Uterus (tissue), 4 donors: ENCODE measurements at places on chromosomes 3 and 15. TPM values are rescaled to one million over a fixed set of nuclear protein-coding genes. Genes with fewer than 3 reads are reported as not detected.

The KCNH8 gene
- total RNA-seq = not detected

DNA sequence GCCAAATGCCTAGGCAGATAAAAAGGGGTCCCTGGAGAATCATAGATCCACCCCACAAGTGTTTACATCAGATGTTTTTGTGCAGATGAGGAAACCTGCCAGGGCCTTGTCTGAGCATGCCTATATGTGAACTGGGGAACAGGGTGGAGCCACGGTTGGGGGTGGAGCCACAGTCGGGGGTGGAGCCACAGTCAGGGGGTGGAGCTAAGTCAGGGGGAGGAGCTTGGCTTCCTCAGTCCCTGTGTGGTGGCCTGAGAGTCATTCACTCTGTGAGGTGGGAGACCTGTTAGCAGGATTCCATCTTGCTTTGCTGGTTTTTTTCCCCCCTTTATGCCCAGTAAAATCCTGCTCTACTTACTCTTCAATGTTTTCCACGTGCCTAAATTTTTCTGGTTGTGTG lies 57.8 kb upstream of the TGFBR2 start:
- H3K27ac ChIP-seq = no peak overlapping the region
- no peak for DNase-seq

The RBPMS2 gene
- 4.9 TPM for total RNA-seq

The PARP15 gene
- total RNA-seq = 2.3 TPM

- H3K4me3 ChIP-seq = no peak overlapping the region
- H3K4me1 ChIP-seq = no peaks in the 10 kb centered on the region
- no peaks in the 10 kb centered on the region for H3K36me3 ChIP-seq
- H3K27me3 ChIP-seq = no peaks in the 10 kb centered on the region
- DNase-seq = no peak
Measured at GRCh38 chr15:29840926-29841325, 18.7 kb upstream of the TJP1 start.

GRCh38 chr3:157093096-157093495 lies 66.9 kb downstream of the CCNL1 start:
- H3K27me3 ChIP-seq = no peaks in the 10 kb centered on the region
- no peak overlapping the region for H3K27ac ChIP-seq
- H3K4me1 ChIP-seq = peaks cover 12% of the 10 kb centered on the region
- no peak for DNase-seq
- H3K4me3 ChIP-seq = no peak overlapping the region
- H3K36me3 ChIP-seq = no peaks in the 10 kb centered on the region

The PLCB2 gene
- 19.0 TPM for total RNA-seq

GRCh38 chr3:141389703-141390102 lies 21.4 kb downstream of the ZBTB38 start:
- no peak overlapping the region for H3K27ac ChIP-seq
- H3K27me3 ChIP-seq = no peaks in the 10 kb centered on the region
- H3K36me3 ChIP-seq = no peaks in the 10 kb centered on the region
- DNase-seq = no peak
- no peaks in the 10 kb centered on the region for H3K4me1 ChIP-seq
- no peak overlapping the region for H3K4me3 ChIP-seq

DNA sequence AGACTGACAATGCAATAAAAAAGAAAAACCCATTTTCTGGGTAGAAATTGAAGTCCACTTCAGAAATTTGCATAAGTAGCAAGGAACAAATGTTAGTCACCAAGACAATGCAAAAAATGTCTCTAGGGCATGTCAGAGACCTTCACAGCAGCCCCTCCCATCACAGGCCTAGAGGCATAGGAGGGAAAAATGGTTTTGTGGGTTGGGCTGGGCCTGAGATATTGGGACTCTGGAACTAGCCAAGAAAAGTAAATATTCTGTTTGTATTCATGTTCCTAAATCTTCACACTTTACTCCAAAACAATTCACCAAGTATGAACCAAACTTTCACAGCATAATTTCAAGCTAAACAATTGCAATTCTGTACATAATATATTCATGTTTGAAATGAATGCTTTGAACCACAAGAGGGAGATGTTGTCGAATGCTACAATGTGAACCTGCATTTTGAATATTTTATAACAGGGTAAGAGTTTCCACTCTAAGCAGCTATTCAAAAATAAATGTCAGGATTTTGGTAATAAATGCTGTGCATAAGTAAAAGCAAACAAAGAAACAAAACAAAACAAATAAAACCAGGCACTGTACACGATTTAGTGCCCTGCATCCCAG lies 429.2 kb downstream of the OTOL1 start:
- no peak for DNase-seq
- H3K27ac ChIP-seq = no peak overlapping the region
- H3K27me3 ChIP-seq = no peaks in the 10 kb centered on the region
- H3K4me3 ChIP-seq = no peak overlapping the region
- no peaks in the 10 kb centered on the region for H3K4me1 ChIP-seq
- no peaks in the 10 kb centered on the region for H3K36me3 ChIP-seq

- no peaks in the 10 kb centered on the region for H3K4me1 ChIP-seq
- H3K27me3 ChIP-seq = no peaks in the 10 kb centered on the region
- DNase-seq = peak; percentile 14
- no peak overlapping the region for H3K4me3 ChIP-seq
- no peaks in the 10 kb centered on the region for H3K36me3 ChIP-seq
- H3K27ac ChIP-seq = no peak overlapping the region
Measured at GRCh38 chr3:14510838-14511622, 29.1 kb downstream of the GRIP2 start.

DNA sequence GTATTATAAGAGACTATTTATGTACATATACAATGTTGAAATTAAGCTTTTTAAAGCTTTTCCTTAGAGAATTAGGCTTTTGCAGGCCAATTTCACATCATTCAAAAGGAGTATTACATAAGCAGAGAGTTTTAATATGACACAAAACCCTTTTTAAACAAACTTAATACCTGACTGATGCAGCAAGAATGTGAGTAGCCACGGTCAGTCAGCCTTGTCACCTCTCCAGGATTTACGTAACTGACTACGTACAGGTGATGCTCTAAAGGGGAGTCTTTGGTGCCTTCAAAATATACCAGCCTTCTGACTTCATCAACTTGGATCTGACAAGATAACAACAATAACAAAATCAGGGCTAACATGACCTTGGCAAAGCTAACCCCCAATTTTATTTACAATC lies 44.2 kb upstream of the IGDCC4 start:
- H3K27ac ChIP-seq = no peak overlapping the region
- no peak for DNase-seq
- H3K4me1 ChIP-seq = no peaks in the 10 kb centered on the region

GRCh38 chr15:66252685-66253417 lies 699 bp downstream of the MEGF11 start:
- peak overlapping the region; percentile 46 for H3K4me3 ChIP-seq
- peak; percentile 22 for DNase-seq
- no peaks in the 10 kb centered on the region for H3K36me3 ChIP-seq
- H3K27me3 ChIP-seq = peaks cover 41% of the 10 kb centered on the region
- H3K27ac ChIP-seq = no peak overlapping the region
- H3K4me1 ChIP-seq = no peaks in the 10 kb centered on the region

DNA sequence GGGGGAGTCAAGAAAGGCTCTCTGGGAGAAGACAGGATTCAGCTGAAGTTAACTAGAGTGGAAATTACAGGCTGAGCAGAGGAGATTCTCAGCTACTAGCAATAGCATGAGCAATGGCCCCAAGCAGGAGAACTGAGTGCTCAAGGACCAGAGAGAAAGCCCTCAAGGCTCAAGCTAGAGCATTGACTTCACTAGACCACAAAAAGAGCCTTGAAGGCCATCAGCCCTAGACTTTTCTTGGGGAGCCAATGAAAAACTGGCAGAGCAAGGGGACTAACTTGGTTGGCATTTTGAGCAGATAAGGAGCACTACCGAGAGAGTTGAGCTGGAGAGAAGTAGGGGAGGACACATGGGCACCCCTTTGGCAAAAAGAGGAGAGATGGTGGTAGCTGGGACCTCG lies 277.6 kb downstream of the FEZF2 start:
- H3K36me3 ChIP-seq = no peaks in the 10 kb centered on the region
- no peaks in the 10 kb centered on the region for H3K4me1 ChIP-seq
- DNase-seq = no peak
- H3K4me3 ChIP-seq = no peak overlapping the region

DNA sequence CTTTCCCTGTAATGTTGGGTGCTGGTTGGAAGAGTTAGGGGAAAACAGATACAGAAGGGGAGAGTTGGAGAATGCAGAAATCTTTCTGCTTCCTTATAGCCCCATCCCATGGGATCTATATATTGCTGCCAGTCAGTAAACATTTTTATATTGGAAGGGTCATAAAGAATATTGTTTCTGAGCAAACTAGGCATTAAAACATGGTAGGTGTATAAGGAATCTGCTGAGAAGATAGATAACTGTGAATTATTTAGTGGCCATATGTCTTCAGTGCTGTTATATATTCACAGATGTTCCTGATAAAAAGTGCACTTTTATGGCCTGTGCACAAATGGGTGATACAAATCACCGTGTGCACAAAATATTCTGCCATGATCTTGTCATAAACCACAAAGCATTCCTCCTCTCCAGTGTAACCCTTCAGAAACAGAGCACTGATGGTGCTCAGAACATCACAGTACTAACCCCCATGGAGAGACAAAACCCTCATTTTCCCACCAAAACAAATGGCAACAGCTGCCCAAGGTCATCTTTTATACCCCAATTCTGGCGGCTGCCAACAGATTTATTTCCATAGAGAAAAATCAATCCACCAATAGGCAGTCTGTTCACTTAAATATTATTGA lies 269.3 kb downstream of the SLC9A9 start:
- no peaks in the 10 kb centered on the region for H3K27me3 ChIP-seq
- no peak overlapping the region for H3K4me3 ChIP-seq
- no peak overlapping the region for H3K27ac ChIP-seq
- no peaks in the 10 kb centered on the region for H3K4me1 ChIP-seq
- no peaks in the 10 kb centered on the region for H3K36me3 ChIP-seq

The RPP25 gene
- 16.8 TPM for total RNA-seq

DNA sequence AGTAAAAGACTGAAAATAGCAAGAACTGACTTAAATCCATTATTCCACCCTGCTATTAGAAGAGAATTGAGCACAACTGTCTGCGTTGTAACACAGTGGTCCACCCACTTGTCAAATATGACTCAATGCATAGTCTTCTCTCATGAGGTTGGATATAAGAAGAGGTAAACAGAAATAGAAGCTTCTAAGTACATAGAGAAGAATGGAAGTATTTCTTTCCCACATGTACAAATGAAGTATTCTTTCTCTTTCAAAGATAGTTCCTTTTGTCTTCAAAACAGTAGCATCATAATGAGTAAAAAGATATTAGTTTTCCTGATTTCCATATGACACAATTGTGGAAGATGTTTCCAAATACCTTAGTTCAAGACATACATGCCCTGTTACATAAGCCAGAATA lies 348.6 kb upstream of the CCDC54 start:
- no peaks in the 10 kb centered on the region for H3K27me3 ChIP-seq
- H3K4me3 ChIP-seq = no peak overlapping the region
- DNase-seq = no peak

DNA sequence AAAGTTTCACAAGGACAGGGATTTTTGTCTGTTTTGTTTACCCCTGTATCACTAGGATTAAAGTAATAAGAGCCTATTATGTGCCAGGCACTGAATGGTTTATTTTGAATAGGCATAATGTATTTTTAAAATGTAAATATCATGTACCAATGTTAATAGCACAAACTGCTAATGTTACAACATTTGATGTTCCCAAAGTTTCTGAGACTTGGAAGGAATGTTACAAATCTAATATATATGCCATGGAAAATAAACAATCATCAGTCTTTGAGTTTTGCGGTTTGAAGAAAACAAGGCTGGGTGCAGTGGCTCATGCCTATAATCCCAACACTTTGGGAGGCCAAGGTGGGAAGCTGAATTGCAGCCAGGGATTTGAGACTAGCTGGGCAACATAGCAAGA lies 159.4 kb downstream of the CDIN1 start:
- no peak overlapping the region for H3K4me3 ChIP-seq
- H3K27me3 ChIP-seq = no peaks in the 10 kb centered on the region
- H3K4me1 ChIP-seq = no peaks in the 10 kb centered on the region

DNA sequence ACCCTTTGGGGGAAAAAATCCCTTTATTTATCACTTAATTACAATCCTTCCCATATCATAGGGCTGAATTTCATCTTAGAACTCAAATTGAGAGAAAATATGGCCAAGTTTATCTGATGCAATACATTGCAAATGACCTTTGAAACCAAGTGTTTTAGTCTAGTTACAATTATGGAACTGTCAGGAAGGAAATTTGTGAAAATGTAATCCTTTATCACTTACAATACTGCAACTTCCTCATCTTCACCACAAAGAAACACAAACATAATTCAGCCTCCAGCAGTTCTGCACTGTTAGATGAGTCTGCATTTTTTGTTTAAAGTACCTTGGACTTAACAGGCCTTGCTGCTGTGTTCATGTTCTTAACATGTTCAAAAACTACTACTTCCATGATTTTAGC lies 4.6 kb downstream of the CCPG1 start:
- no peaks in the 10 kb centered on the region for H3K27me3 ChIP-seq
- H3K4me1 ChIP-seq = no peaks in the 10 kb centered on the region
- no peak overlapping the region for H3K27ac ChIP-seq
- H3K4me3 ChIP-seq = no peak overlapping the region
- no peaks in the 10 kb centered on the region for H3K36me3 ChIP-seq

DNA sequence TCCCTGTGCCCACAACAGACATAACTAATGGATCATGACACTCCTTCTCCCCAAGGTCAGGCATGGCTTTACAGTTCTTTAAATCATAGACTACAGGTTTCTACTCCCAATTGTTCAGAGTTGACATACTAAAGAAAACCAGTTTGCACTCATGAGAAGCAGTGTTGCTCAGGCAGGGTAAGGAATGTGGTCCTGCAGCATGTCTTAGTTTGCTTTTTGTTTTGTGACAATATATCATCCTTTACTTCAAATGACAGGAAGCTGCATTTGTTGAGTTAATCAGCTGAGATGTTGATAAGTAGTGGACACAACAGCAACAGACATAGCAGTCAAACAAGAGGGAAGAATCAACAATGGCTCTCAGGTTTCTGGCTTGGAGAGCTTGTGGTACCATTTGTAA lies 267.5 kb downstream of the SLCO3A1 start:
- H3K27me3 ChIP-seq = no peaks in the 10 kb centered on the region
- H3K4me1 ChIP-seq = no peaks in the 10 kb centered on the region
- no peak overlapping the region for H3K4me3 ChIP-seq
- H3K27ac ChIP-seq = no peak overlapping the region
- no peak for DNase-seq

- no peak overlapping the region for H3K27ac ChIP-seq
- no peaks in the 10 kb centered on the region for H3K36me3 ChIP-seq
- H3K4me3 ChIP-seq = no peak overlapping the region
- no peaks in the 10 kb centered on the region for H3K27me3 ChIP-seq
- H3K4me1 ChIP-seq = no peaks in the 10 kb centered on the region
Measured at GRCh38 chr3:169509359-169509758, 154.2 kb downstream of the MECOM start.

GRCh38 chr15:70558406-70559264 lies 204.7 kb downstream of the UACA start:
- no peak overlapping the region for H3K4me3 ChIP-seq
- no peaks in the 10 kb centered on the region for H3K36me3 ChIP-seq
- H3K4me1 ChIP-seq = no peaks in the 10 kb centered on the region
- no peaks in the 10 kb centered on the region for H3K27me3 ChIP-seq
- no peak for DNase-seq
- no peak overlapping the region for H3K27ac ChIP-seq

GRCh38 chr15:39499042-39499441 lies 81.8 kb upstream of the THBS1 start:
- no peaks in the 10 kb centered on the region for H3K4me1 ChIP-seq
- peak overlapping the region; percentile 84 for H3K27ac ChIP-seq
- H3K27me3 ChIP-seq = no peaks in the 10 kb centered on the region
- DNase-seq = peak; percentile 70
- H3K36me3 ChIP-seq = no peaks in the 10 kb centered on the region

The MORC1 gene
- total RNA-seq = not detected

GRCh38 chr3:53022647-53023046 lies 23.2 kb downstream of the SFMBT1 start:
- no peak overlapping the region for H3K4me3 ChIP-seq
- H3K36me3 ChIP-seq = no peaks in the 10 kb centered on the region
- H3K27ac ChIP-seq = no peak overlapping the region
- no peaks in the 10 kb centered on the region for H3K4me1 ChIP-seq
